ENCODE measurements at places on chromosomes 1 and 21.
A peak's percentile ranks its signal among the peaks of the same experiment; 100 is the strongest.

DNA sequence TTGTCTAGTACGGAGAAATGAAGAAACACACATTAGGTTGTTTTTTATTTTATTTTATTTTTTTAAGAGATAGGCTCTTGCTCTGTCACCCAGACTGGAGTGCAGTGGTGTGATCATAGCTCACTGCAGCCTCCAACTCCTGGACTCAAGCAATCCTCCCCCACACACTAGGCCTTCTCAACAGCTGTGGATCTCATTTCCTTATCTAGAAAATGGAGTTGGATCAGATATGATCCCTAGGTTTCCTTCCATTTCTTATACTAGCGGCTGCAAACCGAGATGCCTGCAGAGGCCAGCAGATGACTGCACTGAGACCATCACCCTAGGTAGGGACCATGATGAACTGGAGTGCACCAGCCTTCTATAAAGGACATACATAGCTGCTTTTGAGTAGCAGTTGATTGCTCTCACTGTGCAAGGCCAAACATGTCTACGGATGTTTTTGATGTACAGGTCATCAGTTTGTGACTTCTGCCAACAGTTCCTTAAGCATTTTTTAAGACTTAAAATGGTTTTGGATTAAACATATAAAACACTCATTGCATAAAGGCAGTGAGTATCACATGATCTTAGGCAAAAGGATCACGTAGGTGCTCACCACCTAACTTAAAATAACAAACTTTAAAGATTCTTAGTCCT is 11.4 kb upstream of the KLHL12 start:
- DNase-seq, result no peak
- H3K27ac ChIP-seq, result no peak overlapping the region
- H3K4me1 ChIP-seq, result no peaks in the 10 kb centered on the region
- no peak overlapping the region for H3K4me3 ChIP-seq

DNA sequence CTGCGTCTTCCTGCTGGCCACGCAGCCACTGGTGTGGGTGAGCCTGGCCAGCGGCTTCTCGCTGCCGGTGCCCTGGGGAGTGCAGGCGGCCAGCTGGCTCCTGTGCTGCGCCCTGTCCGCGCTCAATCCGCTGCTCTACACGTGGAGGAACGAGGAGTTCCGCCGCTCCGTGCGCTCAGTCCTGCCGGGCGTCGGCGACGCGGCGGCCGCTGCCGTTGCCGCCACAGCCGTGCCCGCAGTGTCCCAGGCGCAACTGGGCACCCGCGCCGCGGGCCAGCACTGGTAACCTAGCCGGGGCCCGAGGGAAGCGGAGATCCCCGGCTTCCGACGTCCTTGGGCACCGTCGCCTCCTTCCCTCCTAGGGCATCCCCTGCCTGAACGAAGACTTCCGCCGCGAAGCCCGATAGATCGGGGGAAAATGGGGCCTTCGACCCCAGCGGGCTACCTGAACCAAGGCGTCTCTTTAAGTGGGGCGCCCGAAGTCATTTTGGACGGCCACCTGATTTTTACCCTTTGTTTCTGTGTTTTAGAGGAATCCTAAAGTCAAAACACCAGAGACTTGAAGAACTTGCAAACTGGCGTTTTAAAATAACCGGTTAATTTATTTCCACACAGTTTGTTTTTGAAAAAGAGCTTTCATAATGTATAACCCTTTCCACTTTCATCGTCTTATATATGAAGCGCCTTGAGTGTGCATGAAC is 2.0 kb downstream of the GPR88 start:
- DNase-seq, result no peak
- H3K36me3 ChIP-seq, result no peaks in the 10 kb centered on the region
- H3K4me3 ChIP-seq, result peak overlapping the region; percentile 25
- peaks cover 19% of the 10 kb centered on the region for H3K27me3 ChIP-seq

DNA sequence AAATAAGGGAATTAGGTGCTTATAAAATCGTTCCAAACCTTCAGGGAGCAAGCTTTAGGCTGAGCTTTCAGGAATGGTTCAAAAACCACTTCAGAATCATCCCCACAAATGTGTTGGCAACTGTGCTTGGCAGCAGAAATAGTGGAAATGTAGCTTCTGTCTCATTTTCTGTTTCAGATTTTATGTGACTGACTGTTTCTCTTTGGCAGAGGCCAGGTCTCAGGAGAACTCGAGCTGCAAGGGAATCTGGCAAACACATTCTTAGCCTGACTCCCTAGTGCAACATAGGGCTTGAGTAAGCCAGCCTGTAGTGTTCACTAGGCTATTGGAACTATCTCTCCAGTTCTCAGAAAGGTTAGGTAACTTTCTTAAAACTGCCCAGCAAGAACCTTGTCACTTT is 128.6 kb downstream of the PLA2G4A start:
- no peak for DNase-seq
- no peak overlapping the region for H3K27ac ChIP-seq
- no peak overlapping the region for H3K4me3 ChIP-seq

- no peaks in the 10 kb centered on the region for H3K27me3 ChIP-seq
- H3K36me3 ChIP-seq, result peaks cover 30% of the 10 kb centered on the region
- DNase-seq, result no peak
- H3K27ac ChIP-seq, result no peak overlapping the region
- peaks cover 22% of the 10 kb centered on the region for H3K4me1 ChIP-seq
These were observed 15.5 kb downstream of the TENT5C start for GRCh38 chr1:117621316-117621715.

- no peaks in the 10 kb centered on the region for H3K36me3 ChIP-seq
- no peak overlapping the region for H3K4me3 ChIP-seq
- peaks cover 3% of the 10 kb centered on the region for H3K4me1 ChIP-seq
- H3K27me3 ChIP-seq, result no peaks in the 10 kb centered on the region
- no peak for DNase-seq
These were observed 22.9 kb upstream of the SLC19A2 start for GRCh38 chr1:169508432-169509338.

DNA sequence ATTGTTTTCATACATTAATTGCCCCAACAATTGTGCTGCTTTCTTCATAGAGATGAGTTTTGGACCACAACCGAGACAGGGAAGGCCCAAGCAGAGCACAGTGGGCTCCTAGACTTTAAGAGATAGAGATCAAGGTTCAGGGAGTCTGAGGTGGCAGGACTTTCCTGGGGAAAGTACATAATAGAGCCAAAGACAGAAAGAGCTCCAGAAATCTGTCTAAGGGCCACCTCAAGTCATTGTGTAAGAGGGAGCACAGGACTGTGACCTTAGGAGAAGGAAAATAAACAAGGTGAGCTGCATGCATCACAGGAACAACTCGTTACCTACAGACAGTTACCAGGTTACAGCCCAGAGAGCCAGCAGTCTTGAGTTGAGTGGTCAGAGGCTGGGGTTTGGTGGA is 41.3 kb upstream of the CR2 start:
- H3K27ac ChIP-seq, result no peak overlapping the region
- no peak overlapping the region for H3K4me3 ChIP-seq
- DNase-seq, result no peak

- peaks cover 7% of the 10 kb centered on the region for H3K4me1 ChIP-seq
- H3K27me3 ChIP-seq, result peaks cover 2% of the 10 kb centered on the region
- no peak overlapping the region for H3K4me3 ChIP-seq
- DNase-seq, result no peak
These were observed 7.8 kb downstream of the ETV3L start for GRCh38 chr1:157091668-157092273.

DNA sequence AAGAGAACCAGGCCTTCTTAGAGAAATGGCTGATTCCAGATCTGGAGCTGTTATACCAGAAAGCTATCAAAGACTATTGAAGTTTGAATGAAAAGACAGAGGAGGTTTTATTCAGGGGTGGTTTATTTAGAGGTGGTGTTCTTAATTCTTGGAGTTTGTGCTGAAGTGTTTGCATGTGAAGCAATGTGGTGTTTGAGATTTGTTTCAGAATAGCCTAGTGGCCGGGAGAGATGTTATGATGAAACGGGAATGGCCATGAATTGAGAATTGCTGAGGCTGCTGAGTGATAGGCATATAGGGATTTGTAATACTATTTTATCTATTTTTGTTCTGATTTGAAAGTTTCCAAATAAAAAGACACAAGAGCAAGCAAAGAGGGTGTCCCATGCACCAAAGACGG is 10.5 kb upstream of the SHE start:
- no peak for DNase-seq
- H3K4me1 ChIP-seq, result no peaks in the 10 kb centered on the region
- no peaks in the 10 kb centered on the region for H3K36me3 ChIP-seq
- no peak overlapping the region for H3K27ac ChIP-seq
- peaks cover 4% of the 10 kb centered on the region for H3K27me3 ChIP-seq

DNA sequence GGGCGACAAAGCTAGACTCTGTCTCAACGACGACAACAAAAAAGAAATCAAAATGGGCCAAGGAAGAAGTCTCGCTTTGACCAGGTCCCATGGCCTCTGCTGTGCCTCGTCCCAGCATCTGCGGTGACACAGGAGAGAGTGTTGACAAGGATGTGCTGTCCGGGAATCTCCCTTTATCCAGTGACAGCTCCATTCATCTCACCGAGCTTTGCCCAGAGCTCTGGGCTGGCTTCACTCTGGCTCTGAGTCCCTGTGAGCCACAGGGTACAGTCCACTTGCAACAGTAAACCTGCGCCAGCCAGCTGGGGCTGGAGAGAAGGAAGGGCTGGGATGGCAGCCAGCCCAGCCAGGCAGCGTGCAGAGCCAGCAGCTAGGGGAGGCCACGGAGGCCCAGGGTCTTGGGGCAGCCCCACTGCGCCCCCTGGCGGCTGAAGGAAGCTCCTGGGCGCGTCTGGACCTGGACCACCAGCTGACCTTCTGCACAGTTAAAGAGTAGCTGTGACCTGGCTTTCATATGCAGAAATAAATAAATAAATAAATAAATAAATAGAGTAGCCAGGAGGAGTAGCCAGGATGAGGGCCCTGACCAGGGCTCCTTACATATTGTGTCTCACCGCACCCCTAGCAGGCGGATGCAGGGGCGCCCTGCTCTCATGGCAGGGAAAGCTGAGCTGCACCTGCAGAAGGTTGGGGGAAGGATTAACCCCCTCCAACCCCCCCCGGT is 29.7 kb downstream of the ENO1 start:
- no peak overlapping the region for H3K27ac ChIP-seq
- H3K4me1 ChIP-seq, result peaks cover 7% of the 10 kb centered on the region
- peak; percentile 60 for DNase-seq

DNA sequence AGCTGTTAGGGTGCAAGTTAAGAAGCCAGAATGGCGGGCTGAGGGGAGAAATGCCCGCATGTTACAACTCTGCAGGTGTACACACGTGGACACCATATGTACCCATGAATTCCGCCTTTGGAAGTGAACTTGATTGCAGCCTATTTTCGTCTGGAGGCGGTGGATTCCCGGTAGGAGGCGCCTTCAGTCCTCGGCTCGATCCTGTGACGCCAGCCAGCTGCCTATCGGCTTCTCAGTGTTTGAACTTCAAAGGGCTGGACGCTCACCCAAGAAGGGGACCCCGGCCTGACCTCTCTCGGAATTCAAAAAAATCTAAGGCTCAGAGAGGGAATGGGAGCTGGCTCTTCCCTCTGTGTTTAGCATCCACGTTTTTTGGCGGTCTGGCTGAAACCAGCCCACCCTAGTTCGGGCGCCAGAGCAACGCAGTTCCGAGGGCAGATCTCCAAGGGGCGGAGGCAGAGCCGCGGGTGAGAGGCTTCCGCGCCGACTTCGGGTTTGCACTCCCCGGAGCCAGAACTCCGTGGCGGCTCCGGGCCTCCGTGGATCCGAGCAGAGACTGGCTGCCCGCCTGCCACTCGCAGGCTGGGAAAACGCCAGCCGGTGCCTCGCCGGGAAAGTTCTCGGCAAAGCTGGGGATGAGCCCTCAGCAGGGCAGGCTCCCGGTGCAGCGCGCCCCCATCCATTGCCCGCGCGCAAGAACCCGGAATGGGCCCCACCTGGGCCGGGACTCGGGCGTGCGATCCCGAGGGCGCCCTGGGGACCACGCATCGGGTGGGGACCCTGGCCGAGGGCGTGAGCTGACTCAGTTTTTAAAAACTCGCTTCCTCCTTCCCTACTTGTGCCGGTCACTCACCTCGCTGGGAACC is 996 bp upstream of the TMEM51 start:
- H3K4me3 ChIP-seq, result peak overlapping the region; percentile 25
- H3K27ac ChIP-seq, result no peak overlapping the region
- peaks cover 61% of the 10 kb centered on the region for H3K27me3 ChIP-seq

DNA sequence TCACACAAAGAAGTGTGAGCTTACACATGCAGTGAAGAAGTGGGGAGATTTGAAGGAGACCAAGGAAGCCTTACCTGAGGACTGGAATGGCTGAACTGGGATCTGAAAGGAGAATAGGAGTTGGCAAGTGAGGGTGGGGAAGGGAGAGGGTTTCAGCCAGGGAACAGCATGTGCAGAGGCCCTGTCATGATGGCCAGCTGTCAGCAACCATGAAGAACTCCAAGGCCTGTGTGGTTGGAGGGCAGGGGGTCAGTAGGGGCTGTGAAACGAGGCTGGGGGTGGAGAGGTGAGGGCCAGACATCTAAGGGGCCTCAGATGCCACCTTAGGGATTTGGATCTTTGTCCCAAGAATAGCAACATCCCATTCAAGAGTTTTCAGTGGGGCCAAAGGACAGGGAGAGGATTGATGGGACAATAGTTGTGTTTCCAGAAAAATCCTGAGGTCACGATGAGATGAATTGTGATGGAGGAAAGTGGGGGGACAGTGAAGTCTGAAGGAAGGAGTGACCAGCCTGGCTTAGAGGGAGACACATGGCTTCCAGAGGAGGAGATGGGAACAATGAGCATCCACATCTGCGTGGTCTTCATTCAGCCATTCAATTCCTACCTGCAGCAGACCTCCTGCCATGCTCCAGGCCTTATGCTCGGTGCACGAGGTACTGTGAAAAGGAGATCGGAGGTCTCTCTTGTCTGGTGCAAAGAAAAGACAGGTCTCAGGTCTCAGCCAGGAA is 187.6 kb downstream of the MATN1 start:
- no peaks in the 10 kb centered on the region for H3K27me3 ChIP-seq
- no peak overlapping the region for H3K27ac ChIP-seq
- no peaks in the 10 kb centered on the region for H3K4me1 ChIP-seq
- no peaks in the 10 kb centered on the region for H3K36me3 ChIP-seq

DNA sequence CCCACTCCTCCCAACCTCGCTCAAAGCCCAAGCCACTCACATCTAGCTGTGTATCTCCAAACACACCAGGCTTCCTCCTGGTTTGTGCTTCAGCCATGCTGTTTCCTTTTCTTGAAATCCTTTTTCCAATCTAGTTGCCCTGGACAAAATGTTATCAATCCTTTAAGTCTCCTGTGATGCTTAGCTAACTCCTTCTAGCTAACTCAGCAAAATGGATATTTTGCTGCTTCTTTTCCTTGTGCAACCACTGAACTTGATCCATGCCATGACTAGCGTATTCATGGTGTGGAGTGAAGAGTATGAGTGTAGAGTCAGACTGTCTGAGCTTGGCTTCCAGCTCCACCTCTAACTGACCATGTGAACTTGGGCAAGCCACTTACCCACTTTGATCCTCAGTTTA is 33.9 kb upstream of the FAM78B start:
- no peak overlapping the region for H3K4me3 ChIP-seq
- no peak overlapping the region for H3K27ac ChIP-seq
- no peaks in the 10 kb centered on the region for H3K4me1 ChIP-seq

DNA sequence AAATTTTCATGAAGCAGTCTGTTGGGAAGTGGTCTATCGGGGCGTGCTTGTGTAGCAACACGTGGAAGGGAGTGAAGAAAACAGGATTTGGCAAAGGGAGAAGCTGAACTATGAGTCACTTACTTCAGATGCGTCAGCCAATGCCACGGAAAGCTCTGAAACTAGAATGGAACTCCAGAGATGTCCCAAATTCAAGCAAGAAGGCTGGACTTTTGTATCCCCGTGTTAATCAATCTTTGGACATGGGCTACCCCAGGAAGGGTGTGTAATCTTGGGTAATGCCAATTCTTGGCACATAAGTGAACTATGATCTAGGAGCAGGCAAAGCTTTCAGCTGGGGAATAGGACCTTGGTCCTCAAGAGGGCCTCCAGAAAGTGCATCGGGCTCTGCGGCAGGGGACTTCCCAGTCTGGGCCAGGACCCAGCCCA is 102.6 kb downstream of the ADSS2 start:
- no peak overlapping the region for H3K4me3 ChIP-seq
- H3K36me3 ChIP-seq, result no peaks in the 10 kb centered on the region
- H3K27ac ChIP-seq, result no peak overlapping the region
- no peak for DNase-seq
- peaks cover 9% of the 10 kb centered on the region for H3K4me1 ChIP-seq
- H3K27me3 ChIP-seq, result no peaks in the 10 kb centered on the region

Data from CD4-positive, alpha-beta T cell (primary cell).